ENCODE measurements at places on chromosomes 3 and 15.

DNA sequence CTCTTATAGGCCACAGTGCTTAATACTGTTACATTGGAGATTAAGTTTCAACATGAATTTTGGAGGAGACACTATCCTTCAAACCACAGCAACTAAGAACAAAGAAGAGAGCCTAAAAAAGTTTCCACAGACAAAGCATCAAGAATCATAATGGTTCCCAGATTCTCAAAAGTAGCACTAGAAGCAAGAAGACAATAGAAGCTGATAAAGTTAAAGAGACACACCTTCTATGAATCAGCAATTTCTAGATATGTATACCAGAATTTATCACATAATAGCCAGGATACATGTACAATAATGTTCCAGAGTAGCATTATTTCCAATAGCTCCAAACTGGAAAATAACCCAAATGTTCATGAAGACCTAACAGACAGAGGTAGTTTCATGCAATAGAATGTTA, 12.2 kb downstream of the NKIRAS1 start:
- DNase-seq = no peak

DNA sequence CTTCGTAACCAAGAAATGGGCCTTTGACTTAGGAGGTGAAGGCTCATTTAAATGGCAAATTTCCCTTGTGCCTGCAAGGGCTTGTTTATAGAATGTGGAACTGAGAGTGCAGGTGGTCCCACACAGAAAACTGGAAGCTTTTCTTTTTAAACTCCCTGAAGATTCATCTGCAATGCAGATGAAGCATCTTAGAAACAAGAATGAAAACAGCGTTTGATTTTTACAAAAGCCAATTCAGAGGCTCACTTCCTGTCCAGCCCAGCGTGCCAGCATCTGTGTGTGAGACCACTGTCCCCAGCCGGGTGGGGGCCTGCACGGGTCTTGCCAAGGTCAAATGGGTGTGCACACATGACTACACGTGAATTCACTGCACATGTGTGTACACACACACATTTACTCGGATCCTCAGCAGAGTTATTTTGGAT, 94.7 kb downstream of the LINGO1 start:
- DNase-seq = no peak

- DNase-seq = no peak
These were observed 348.6 kb upstream of the CDIN1 start for GRCh38 chr15:36230776-36231175.

DNA sequence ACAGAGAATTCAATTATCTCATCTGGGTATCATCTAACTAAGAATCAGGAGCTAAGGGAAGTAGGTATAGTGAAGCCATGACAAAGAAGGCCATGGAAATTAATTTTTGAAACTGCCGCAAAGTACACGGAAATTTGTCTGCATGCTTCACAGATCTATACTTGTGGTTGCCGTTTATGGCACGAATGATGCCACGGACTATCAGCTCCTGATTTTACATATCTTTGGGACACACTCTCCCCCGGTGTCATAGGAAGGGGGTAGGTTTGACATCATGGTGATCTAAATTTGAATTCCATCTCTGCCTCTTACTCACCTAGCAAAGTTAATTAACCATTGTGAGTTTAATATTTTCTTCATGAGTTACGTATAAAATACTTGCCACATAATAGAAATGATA, 14.0 kb downstream of the ARPP21 start:
- DNase-seq = no peak

DNA sequence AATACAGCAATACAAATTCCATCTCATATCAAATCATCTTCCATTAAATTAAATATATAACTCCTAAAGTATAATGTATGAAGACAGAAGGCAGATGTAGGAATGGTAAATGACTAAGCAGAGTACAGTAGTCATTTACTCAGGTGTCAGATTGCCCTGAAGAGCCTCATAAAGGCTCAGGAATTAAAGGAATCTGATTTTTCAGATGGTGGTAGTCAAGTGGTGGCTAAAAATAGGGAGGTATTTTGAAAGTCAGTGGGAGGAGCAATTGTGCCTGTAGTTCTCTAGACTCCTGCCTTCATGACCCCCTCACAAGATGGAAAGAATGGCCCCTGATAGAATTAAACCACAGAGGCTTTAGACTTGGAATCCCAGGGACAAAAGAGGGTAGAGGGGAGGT, 142.7 kb upstream of the SYNPR start:
- no peak for DNase-seq

GRCh38 chr3:46681387-46681786, 12.1 kb downstream of the ALS2CL start:
- DNase-seq = peak; percentile 36

DNA sequence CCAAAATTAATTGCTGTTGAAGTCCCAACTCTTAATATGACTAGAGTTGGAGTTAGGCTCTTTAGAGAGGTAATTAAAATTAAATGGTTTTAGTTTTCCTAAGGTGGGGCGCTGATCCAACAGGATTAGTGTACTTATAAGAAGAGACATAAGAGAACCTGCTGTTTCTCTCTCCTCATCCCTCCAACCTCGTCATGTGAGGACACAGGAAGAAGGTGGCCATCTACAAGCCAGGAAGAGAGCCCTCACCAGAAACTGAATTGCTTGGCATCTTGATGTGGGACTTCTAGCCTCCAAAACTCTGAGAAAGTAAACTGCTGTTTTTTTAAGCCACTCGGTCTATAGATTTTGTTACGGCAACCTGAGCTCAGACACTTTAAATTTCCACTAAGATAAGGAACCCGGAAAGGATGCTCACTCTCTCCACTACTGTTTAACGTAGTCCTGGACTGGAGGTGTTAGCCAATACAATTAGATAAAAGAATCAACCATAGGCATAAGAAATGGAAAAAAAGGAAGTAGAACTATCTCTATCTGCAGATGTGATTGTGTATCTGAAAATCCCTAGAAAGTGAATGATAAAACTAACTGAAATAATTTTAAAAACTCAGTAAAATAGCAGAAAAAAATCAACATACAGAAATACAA, 26.8 kb downstream of the DCBLD2 start:
- DNase-seq = peak; percentile 44

- no peak for DNase-seq
These were observed 20.2 kb downstream of the LRIG1 start for GRCh38 chr3:66480666-66481065.

- no peak for DNase-seq
These were observed 58.7 kb downstream of the IFT80 start for GRCh38 chr3:160340351-160340750.

DNA sequence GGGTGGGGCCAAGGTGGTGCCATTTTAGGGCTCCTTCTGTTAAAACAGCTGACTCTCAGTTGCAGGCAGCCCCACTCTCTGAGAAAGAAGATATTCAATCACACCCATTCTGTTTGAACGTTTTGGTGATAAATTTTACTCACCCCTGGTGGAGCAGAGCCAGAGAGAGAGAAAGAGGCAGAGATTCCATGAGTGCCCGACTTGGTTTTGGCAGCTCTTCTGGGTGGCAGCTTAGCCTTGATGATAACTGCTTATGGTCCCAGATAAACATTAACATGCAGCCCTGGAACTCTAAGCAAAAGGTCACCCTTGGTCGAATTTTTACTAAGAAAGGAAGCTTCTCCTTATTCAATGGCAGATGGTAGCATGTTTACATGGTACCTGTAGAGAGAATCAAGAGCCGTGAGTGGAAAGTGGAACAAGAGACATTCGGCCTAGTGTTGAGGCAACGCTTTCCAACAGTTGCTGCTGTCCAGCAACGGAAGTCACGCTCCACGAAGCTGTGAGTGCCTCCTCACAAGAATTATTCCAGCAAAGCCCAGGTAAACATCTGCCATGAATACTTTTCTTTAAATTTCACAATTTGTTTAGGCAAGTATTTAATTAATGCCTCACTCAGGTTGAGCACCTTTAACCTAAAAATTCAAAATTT, 530.6 kb upstream of the ROBO2 start:
- DNase-seq = no peak

All from osteoblast (primary cell).